ENCODE measurements at places on chromosomes 2 and 18. TPM values are rescaled to one million over a fixed set of nuclear protein-coding genes. Genes with fewer than 3 reads are reported as not detected.

DNA sequence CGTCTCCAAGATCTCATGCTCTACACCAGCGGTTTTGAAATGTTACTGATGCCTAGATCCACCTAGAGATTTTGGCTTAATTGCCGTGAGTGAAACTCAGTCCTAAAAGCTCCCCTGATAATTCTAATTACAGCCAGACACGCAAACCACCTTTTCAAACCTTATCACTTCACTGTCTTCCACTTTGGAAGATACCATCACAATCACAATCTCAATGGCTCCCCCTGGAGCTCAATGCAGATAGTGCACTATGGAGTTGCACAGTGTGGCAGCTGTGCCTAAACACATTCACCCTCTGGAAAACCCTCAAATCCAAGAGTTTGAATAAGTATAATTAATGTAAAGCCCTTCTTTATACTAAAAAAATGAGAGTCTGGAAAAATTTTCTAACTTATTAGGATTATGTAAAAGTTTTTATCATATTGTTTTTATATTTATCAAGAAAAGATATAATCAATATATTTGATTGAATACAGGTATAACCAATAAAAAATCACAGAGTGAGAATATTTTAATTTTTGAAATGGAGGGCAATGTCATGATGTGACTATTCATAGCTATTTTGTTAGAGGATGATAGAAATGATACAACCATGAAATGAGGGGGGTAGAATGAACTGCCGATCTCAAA, 102.9 kb upstream of the SLC8A1 start:
- DNase-seq = no peak

GRCh38 chr2:186835628-186836027, 13.3 kb downstream of the ZSWIM2 start:
- no peak for DNase-seq

DNA sequence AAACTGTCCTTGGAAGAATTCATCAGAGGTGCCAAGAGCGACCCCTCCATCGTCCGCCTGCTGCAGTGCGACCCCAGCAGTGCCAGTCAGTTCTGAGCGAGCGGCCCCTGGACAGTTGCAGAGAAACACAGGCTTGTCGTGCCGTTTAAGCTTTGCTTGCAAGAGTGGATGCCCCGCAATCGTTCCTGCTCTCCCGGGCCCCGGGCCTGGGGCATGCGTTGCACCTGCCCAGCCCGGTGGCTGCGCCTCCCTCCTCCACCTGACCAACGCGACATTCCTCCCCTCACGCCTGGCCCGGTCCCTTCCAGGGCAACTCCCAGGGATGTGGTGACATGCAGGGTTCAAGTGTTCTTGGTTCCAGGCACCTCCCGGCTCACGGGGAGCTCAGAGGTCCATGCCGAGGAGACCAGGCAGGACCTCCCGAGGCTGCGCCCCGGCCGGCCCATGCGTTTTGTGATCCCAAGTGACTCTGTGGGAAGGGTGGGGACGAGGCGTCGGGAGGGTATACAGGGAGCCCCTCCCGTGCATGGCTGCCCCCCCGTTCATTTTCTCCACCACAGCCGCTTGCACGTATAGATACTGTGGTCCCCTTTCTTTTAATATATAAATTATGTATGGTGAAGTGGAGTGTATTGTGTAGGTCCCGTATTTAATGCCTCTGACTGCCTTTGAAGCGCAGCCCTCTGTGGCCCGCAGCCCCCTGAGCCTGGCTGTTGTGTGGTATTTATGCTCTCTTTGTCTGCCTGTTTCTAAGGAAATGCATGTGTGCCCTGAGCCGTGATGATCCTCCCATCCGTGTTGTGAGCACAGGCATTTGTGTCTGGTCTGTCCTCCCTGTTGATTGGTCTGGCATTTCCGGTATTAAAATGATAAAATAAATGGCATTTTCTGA, 21.2 kb downstream of the ODC1 start:
- DNase-seq = peak; percentile 70

DNA sequence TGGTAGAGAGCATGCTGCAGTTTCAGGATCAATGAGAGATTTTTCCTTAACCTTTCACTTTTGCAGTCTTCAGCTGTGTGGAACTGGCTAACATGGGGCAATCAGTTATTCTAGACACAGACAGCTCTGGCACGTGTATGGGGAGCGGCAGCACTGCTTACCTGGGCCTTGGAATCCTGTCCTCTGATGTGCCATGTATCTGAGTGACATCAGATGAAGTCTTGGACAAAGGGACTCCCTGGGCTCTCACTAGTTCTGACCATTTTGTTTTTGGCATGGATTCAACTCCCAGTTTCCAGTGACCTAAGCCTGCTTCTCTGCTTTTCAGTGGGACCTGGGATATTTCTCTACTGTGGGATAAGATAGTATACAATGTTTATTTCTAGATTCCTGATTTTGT, 54.3 kb downstream of the RNF144A start:
- DNase-seq = no peak

PLGLB2 gene
- polyA plus RNA-seq = 2.3 TPM

MFSD6 gene
- polyA plus RNA-seq = 5.5 TPM

CCDC74B gene
- polyA plus RNA-seq = 0.57 TPM

Measured in spleen (tissue), 13 donors.